ENCODE measurements at places on chromosomes 16 and 17.

DNA sequence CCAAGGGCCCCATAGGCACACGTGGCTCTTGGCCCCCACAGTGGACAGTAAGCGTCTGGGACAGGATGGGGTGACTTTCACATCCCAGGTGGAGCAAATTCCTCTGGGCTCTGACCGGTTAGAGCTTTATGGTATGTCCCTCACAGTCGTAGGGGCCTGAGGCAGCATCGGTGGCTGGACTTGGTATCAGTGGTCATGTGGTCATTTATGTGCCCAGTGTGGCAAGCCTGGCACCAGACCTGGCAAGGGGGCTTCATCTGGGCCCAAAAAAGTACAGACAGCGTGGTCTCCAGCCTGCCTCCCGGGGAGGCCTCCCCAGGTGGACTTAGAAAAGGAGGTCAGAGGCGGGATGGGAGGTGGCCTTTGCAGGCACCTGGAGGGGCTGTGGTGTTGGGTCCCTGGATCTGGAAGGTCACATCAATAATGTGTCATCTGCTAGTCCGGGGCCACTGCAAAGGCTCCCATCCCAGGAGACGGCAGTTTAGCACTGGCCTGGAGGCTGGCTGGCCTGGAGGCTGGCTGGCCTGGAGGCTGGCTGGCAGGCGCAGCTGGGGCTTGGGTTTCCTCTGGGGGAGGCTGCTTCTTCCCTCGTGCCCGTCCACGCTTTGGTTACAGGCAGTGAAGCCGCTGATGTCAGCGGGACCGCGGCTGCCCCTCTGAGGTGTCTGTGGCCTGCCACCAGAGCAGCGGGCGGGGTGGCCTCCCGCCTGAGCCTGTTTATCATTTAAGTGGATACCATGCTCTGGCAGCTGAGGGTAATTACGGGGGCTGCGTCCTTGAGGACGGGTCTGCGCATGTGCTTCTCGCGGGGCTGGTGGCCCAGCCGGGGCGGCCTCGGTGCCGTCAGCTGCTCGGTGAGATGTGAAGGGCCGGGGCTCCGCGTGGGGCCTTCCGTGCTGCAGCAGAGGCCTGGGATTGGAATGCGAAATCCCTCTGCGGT is 20.7 kb upstream of the CBX4 start:
- DNase-seq, result no peak

DNA sequence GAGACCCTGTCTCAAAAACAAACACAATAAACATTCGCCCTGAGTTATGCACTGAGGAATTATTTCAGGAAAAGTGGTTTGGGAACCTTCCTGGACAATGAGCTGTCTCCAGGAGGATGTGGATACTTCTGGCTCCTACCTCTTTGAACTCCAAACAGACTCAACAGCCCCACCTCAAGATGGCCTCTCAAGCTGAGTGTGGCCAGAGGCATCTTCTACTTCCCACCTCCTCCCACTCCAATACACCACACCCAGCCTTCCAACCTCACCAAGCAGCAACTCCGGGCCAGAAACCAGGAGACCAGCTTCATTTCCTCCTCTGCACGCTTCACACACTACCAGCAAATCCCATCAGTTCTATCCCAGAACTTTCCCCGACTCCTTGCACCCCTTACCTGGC is 11.6 kb downstream of the HBQ1 start:
- no peak for DNase-seq

GRCh38 chr16:2964475-2965336 is 631 bp downstream of the KREMEN2 start:
- peak; percentile 60 for DNase-seq

GRCh38 chr16:67055712-67056487 is 27.0 kb downstream of the CBFB start:
- no peak for DNase-seq

GRCh38 chr16:49483251-49483650 is 109.6 kb downstream of the C16orf78 start:
- no peak for DNase-seq

- DNase-seq, result peak; percentile 56
Observed at GRCh38 chr17:7478276-7479212, 887 bp downstream of the ZBTB4 start.

DNA sequence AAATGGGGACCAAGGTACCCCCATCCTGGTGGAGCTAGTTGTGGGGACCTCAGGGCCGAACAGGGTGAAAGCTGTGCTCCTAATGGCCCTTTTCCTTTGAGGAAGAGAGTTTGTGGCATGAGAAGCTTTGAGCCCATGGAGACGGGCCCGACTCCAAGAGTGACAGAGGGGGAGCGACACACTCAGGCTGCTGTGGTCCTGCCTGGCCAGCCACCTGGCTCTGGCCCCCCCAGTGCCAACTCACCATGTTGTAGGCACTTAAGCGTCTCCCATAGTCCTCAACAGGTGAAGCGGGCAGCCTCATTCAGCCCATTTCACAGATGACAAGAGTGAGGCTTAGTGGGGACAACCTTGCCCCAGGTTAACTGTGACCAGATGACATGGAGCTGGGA is 1.6 kb downstream of the IL21R start:
- DNase-seq, result no peak

GRCh38 chr16:50267651-50268050 is 1.3 kb downstream of the ADCY7 start:
- no peak for DNase-seq

- DNase-seq, result no peak
Observed at GRCh38 chr17:4407851-4408250, 25.9 kb upstream of the SPNS3 start.

- DNase-seq, result no peak
Observed at GRCh38 chr16:31134091-31134571, 1.4 kb downstream of the PRSS8 start.

DNA sequence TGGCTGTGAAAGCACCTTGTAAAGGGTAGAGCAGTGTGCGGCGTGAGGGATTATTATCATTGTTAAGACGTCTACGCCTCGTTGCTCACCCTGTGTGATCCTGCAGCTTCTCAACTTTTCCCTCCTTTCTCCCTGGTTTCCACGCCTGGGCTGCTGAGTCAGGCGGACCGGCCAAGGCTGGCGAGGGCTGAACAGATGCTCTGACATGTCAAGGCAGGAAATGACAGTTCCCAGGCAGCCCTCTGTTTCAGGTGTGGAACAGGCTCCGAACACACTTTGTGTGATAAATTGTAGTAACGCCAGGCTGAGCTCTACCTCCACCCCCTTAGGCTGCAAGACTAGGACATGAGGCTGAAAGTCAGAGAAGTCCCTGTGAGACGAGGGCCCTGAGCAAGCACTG is 46.0 kb upstream of the TBX2 start:
- no peak for DNase-seq

DNA sequence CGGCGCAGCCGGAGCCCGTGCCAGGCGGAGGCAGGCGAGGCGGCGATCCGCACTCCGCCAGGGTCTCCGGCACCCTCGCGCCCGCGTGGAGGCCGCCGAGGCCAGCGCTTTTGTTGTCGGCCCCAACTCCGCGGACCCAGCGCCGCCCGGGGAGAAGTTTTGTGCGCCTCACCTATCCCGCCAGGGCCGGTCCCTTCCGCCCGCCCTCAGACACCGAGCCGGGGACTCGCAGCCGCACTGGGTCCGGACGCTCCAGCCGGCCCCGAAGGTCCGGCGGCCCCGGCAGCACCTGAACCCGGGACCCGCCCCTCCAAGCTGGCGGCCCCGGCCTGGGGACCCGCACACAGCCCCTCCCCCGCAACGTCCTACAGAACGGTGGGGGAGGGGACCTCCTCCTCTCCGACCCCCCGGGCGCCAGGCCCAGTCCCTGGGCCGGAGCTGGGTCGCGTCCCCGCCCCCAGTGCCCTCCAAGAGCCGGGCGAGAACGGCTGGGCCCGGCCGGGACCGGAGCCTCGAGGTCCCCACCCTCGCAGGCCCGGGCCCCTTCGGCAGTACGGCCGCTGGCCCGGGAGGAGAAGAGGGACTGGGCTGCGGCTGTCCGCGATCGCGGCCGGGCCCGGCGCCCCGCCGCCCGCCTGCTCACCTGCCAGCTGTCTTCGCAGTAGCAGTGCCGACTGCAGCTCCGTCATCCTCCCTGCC is 698 bp downstream of the UBE2G1 start:
- peak; percentile 43 for DNase-seq

All from activated naive CD4-positive, alpha-beta T cell treated with anti-CD3 and anti-CD28 coated beads, Interleukin-2, amount 50 U/mL, for 16 hours (primary cell).